Stimulated activated CD8-positive, alpha-beta memory T cell treated with anti-CD3 and anti-CD28 coated beads, Interleukin-15, amount 100 ng/mL, for 1 hour (primary cell): ENCODE measurements at places on chromosomes 4 and X.

DNA sequence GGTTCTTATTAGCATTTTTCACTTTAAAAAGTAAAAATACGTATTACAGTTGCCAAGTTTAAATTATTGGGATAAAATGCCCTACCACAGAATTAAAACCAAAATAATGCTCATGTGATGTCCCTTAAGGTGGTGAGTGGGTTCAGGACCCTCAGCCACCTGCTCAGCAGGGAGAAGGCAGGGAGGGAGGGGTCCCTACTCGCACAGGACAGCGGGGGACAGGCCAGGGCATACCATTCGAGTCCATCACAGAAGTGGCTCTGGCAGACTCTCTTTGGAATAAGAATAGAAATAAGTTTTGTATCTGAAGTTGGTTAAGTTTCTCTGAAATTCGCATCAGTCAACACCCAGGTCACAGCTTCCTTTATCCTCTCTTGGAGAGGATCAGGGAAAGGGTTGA is 37.7 kb downstream of the NOP14 start:
- no peak for DNase-seq

- no peak for DNase-seq
These were observed 521.2 kb downstream of the ANKRD50 start for GRCh38 chr4:124191329-124191728.

GRCh38 chr4:121243485-121243884 is 79.4 kb upstream of the TNIP3 start:
- DNase-seq: no peak

- DNase-seq: no peak
These were observed 783 bp downstream of the RBPJ start for GRCh38 chr4:26321373-26322221.
